GM23248 (cell line): ENCODE measurements at places on chromosomes 13 and 19. TPM values are rescaled to one million over a fixed set of nuclear protein-coding genes. Genes with fewer than 3 reads are reported as not detected.
A peak's percentile ranks its signal among the peaks of the same experiment; 100 is the strongest.

- H3K27ac ChIP-seq = no peak overlapping the region
- H3K36me3 ChIP-seq = no peaks in the 10 kb centered on the region
- DNase-seq = no peak
- H3K4me1 ChIP-seq = no peaks in the 10 kb centered on the region
- H3K27me3 ChIP-seq = no peaks in the 10 kb centered on the region
- H3K4me3 ChIP-seq = no peak overlapping the region
These were observed 3.6 kb downstream of the FCHO1 start for GRCh38 chr19:17754634-17755442.

DNA sequence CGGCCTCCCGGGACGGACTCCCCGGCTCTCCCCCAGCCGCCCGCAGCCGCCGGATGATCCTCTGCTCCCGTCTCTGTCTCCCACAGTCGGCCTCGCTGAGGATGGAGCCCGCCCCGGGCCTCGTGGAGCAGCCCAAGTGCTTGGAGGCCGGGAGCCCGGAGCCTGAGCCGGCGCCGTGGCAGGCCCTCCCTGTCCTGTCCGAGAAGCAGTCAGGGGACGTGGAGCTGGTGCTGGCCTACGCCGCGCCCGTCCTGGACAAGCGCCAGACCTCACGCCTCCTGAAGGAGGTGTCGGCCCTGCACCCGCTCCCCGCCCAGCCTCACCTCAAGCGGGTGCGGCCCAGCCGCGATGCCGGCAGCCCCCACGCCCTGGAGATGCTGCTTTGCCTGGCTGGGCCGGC lies 6.8 kb downstream of the ADAT3 start:
- no peak overlapping the region for H3K27ac ChIP-seq
- H3K36me3 ChIP-seq = no peaks in the 10 kb centered on the region
- no peaks in the 10 kb centered on the region for H3K27me3 ChIP-seq
- H3K4me1 ChIP-seq = peaks cover 6% of the 10 kb centered on the region; the same call in 1 of the 2 replicates
- DNase-seq = no peak

DNA sequence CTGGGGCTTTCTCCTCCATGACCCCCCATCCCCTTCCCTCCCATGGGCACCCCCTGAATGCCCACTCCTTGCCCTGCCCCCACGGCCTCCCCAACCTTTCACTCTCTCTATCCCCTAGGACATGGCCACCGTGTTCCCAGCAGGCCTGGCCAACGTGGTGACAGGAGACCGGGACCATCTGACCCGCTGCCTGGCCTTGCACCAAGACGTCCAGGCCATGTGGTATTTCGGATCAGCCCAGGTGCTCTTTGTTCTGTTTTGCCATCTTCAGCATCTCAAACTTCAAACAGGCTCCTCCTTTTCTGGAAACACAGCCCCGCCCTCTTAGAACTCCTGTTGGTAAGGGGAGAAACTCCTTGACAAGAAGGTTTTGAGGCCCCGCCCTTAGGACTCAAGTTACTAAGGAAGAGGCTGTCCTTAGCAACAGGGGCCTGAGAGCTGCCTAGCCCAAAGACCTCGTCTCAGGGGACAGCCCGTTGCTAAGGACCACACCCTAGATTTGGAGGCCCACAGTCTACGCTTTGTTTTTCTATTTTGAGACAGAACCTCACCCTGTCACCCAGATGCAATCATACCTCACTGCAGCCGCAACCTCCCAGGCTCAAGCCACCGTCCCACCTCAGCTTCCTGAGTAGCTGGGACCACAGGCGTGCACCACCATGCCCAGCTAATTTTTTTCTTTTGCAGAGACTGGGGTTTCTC lies 5.1 kb upstream of the FLT3LG start:
- no peaks in the 10 kb centered on the region for H3K4me1 ChIP-seq
- DNase-seq = peak; percentile 78
- H3K27ac ChIP-seq = no peak overlapping the region
- no peak overlapping the region for H3K4me3 ChIP-seq
- no peaks in the 10 kb centered on the region for H3K36me3 ChIP-seq

DNA sequence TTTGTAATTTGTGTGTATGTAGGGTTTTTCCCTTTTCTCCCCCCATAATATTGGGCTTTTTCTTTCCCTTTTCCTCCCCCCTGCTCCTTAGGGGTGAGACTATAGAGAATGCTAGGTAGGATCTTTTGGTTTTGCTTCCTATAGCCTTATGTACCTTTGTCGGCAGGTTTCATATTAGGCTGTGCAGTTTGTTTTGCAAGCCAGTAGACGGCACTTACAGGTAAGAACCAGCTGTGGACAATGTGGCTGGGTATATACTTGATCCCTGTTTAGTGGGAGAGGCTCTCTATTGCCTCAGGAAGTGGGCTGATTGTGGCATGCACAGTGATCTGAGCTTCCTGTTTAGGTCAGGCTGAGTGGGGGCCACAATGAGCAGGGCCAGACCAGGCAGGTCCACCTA lies 359.2 kb upstream of the OBI1 start:
- no peaks in the 10 kb centered on the region for H3K36me3 ChIP-seq
- no peak for DNase-seq
- H3K27ac ChIP-seq = no peak overlapping the region

- no peak overlapping the region for H3K4me3 ChIP-seq
- no peaks in the 10 kb centered on the region for H3K27me3 ChIP-seq
- DNase-seq = peak; percentile 80
- H3K36me3 ChIP-seq = no peaks in the 10 kb centered on the region
- peaks cover 28% of the 10 kb centered on the region for H3K4me1 ChIP-seq
- H3K27ac ChIP-seq = no peak overlapping the region
These were observed 33.5 kb downstream of the ELL start for GRCh38 chr19:18488403-18488723.

GRCh38 chr13:44049081-44049945 lies 169.6 kb downstream of the LACC1 start:
- no peaks in the 10 kb centered on the region for H3K36me3 ChIP-seq
- no peaks in the 10 kb centered on the region for H3K4me1 ChIP-seq
- DNase-seq = no peak
- H3K4me3 ChIP-seq = no peak overlapping the region
- no peak overlapping the region for H3K27ac ChIP-seq

DNA sequence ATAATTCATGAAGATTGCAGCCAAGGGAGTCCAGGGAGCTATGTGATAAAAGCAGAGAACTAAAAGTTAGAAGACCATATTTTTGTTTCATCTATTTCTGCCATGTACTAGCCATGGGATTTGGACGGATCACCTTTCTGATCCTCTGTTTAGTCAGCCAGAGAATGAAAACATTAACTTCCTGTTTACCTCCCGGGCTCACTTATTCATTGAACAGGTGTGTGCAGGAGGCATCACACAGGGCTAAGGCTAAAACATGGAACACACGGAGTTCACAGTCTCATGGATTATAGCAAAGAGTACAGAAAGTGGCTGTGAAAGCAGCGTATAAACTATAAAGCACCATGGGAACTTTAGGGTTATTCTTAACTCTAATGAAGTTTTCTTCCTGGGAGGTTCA lies 96.8 kb downstream of the GPR12 start:
- H3K27me3 ChIP-seq = no peaks in the 10 kb centered on the region
- no peak overlapping the region for H3K27ac ChIP-seq
- H3K36me3 ChIP-seq = peaks cover 3% of the 10 kb centered on the region; the same call in 1 of the 2 replicates
- no peak for DNase-seq

DNA sequence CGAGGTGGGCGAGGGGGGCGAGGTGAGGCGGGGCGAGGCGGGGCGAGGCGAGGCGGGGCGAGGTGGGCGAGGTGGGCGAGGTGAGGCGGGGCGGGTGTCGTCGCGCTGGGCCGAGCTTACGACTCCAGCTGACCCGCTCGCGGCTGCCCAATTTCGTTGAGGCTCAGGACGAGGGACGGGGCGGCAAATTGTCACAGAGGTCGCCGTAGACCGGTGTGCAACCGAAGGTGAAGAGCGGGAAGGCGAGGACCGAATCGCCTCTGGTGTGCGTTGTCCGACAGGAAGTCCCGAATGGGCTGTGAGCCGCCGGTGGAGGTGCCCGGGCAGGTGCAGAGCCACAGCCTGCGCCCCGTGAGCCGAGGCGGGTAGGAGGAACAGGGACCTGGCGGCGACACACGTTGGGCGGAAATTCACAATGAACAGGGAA lies at the start of gene LACC1:
LACC1 (plus strand) TSS at position 150 of the 427 bp plus-strand sequence. CDS start 1,082 bp downstream, outside the sequence.
- H3K36me3 ChIP-seq = no peaks in the 10 kb centered on the region
- peak within 1 kb of the TSS; percentile 86 for H3K4me3 ChIP-seq
- peaks cover 5% of the 10 kb centered on the region; the same call in 1 of the 2 replicates for H3K4me1 ChIP-seq

DNA sequence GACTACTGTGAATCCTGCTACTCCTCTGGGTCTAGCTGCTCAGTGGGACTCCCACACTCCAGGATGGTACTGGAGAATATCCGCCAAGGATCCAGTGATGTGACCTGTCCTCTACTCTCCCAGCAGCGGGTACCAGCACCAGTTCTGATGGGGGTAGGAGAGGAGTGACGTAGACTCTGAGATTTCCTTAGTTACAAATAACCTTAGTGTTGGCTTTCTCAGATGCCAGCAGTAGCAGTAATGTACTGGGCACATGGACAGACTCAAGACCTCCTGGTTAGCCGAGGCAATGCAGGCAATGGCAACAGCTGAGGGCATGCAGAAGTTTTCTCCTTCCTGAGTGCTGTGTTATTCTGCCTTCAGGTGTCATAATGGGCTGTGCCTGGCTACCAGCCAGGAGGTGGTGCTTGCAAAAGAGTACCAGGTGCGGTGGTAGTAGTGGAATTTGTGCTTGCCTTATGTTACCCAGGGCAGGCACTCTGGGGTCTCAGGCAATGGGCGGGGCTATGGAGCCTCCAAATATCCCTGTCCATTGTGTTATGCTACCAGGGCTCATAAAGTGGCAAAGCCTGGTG lies 105.3 kb upstream of the KLF5 start:
- H3K27me3 ChIP-seq = no peaks in the 10 kb centered on the region
- DNase-seq = no peak
- H3K4me3 ChIP-seq = no peak overlapping the region
- no peak overlapping the region for H3K27ac ChIP-seq
- no peaks in the 10 kb centered on the region for H3K36me3 ChIP-seq

- peaks cover 37% of the 10 kb centered on the region for H3K4me1 ChIP-seq
- no peak overlapping the region for H3K27ac ChIP-seq
- no peaks in the 10 kb centered on the region for H3K27me3 ChIP-seq
These were observed 29.8 kb upstream of the KATNAL1 start for GRCh38 chr13:30337061-30337610.

DNA sequence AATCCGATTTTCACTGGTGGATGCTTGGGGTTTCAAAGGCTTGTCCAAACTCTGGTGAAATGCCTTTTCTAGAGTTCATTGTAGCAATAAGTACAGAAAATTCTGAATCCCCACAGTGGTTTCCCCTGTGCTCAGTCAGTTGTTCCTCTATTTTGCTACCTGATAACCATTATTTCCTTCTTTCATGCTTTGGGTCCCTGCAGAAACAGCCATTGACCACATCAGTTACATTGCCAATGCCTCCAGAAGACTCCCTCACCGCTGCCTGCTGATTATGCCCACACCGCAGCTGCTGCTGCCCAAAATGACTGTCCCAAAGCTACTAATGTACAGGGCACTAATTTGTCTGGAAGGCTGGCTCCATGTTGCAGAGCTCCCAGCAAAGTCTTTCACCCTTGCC lies 517.3 kb downstream of the KLF12 start:
- no peaks in the 10 kb centered on the region for H3K36me3 ChIP-seq
- DNase-seq = no peak
- H3K4me3 ChIP-seq = no peak overlapping the region
- peaks cover 7% of the 10 kb centered on the region; the same call in 1 of the 2 replicates for H3K27me3 ChIP-seq
- no peak overlapping the region for H3K27ac ChIP-seq

GRCh38 chr13:105573136-105573535 lies 962.3 kb downstream of the EFNB2 start:
- no peak for DNase-seq
- no peaks in the 10 kb centered on the region for H3K36me3 ChIP-seq
- no peaks in the 10 kb centered on the region for H3K27me3 ChIP-seq
- no peak overlapping the region for H3K4me3 ChIP-seq
- no peak overlapping the region for H3K27ac ChIP-seq
- H3K4me1 ChIP-seq = no peaks in the 10 kb centered on the region

- no peak overlapping the region for H3K27ac ChIP-seq
- H3K4me1 ChIP-seq = 0 out of 2 replicates have a peak, but pooled peaks cover 3% of the 10 kb centered on the region
- DNase-seq = peak; percentile 57
- 0 out of 2 replicates have a peak overlapping the region, but pooled peaks have one; percentile 48 for H3K4me3 ChIP-seq
- H3K36me3 ChIP-seq = no peaks in the 10 kb centered on the region
These were observed 1.2 kb downstream of the PPM1N start for GRCh38 chr19:45499196-45500180.

GRCh38 chr13:51778392-51778791 lies 25.6 kb downstream of the DHRS12 start:
- H3K4me3 ChIP-seq = no peak overlapping the region
- H3K27ac ChIP-seq = no peak overlapping the region
- no peak for DNase-seq
- H3K27me3 ChIP-seq = no peaks in the 10 kb centered on the region
- no peaks in the 10 kb centered on the region for H3K36me3 ChIP-seq
- H3K4me1 ChIP-seq = no peaks in the 10 kb centered on the region

- H3K4me3 ChIP-seq = no peak overlapping the region
- no peak for DNase-seq
- no peaks in the 10 kb centered on the region for H3K27me3 ChIP-seq
- H3K27ac ChIP-seq = no peak overlapping the region
- H3K4me1 ChIP-seq = no peaks in the 10 kb centered on the region
- H3K36me3 ChIP-seq = no peaks in the 10 kb centered on the region
These were observed 1540.5 kb downstream of the UQCRFS1 start for GRCh38 chr19:27672309-27673047.

DNA sequence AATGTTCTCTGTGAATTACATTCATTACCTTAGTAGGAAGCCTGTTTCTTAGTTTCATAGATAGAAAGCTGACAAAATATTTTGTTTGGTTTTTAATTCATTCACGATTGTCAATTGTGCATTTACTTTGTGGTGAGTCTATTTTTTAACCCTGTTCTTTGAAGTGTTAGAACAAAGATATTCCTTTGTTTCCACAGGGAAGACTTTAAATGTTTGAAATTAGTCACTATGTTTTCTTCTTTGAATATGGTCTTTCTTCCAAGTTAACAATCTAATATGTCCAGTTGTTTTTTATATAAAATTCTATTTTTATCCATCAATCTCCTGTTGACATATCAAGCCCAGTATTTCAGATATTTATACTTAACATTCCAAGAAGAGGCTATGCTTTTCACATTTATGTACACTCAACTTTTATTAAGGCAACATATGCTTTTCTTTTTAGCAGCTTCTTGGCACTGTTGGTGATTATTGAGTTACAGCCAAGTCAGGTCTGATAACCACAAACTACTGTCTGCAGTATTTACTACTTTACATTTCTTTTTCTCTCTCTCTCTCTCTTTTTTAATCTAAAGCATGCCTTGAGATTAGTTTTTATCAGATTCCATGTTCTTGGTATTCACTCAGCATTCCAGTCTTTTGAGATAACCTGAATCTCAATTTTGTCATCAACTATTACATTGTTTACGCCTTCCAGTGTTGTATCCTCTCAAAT lies 812.8 kb upstream of the SLC10A2 start:
- H3K27ac ChIP-seq = no peak overlapping the region
- H3K27me3 ChIP-seq = no peaks in the 10 kb centered on the region
- 0 out of 2 replicates have a peak, but pooled peaks cover 5% of the 10 kb centered on the region for H3K4me1 ChIP-seq

Gene CYP4F8
- total RNA-seq = not detected in 2 replicates

Gene NCR1
- not detected in 2 replicates for total RNA-seq

Gene ZNF99
- total RNA-seq = not detected in 2 replicates

Gene ASF1B
- total RNA-seq = 7.6 and 11.2 TPM in 2 replicates

Gene PRRG2
- not detected in 2 replicates for total RNA-seq

Gene PIAS4
- total RNA-seq = 16.8 and 21.0 TPM in 2 replicates

Gene ZNF229
- 11.7 and 38.2 TPM in 2 replicates for total RNA-seq

Gene TLE6
- 0.13 and 0.65 TPM in 2 replicates for total RNA-seq
